Fibroblast of the conjunctiva (primary cell): ENCODE measurements at places on chromosomes 4 and X.

- DNase-seq: peak; percentile 87
Observed at GRCh38 chr4:101191302-101192098, 155.8 kb downstream of the PPP3CA start.

DNA sequence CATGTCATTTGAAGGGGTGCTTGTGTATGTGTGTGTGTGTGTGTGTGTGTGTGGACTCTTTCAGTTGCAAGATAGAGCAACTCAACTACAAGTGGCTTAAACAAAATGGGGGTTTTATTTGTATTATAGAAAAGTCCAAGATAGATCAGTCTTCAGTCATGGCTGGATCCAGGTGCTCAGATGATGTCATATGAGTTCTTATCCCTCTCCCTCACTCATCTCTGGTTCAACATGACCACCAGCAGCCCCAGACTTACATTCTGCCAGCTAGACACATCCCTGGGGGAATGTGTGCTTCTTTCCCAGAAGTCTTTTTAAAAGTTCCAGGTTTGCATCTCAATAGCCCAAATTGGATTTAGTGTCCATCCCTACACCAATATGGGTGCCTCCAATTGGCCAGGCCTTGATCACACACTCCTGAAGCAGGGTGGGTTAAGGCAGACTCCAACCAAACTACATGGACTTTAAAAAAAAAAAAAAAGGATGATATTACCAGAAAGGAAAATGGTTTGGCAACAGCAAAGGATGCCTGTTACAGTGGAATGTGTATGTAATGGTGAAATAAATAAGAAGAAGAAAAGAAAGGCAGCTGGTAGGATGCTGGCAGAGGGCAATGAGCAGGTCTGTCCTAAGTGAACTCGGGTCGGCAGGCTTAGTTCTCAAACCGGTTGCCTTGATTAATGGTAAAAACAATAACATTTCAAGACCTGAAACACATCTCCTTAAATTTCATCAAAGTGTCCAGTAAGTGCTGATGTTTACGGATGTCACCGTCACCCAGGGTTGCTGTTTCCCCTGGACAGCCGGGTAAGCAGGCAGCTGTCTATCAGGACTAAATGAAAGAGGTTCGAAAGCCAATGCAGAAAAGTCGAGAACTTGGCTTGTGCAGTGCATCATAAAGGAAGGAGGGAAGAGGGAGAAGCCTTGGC is 107.7 kb downstream of the SMIM20 start:
- DNase-seq: no peak

DNA sequence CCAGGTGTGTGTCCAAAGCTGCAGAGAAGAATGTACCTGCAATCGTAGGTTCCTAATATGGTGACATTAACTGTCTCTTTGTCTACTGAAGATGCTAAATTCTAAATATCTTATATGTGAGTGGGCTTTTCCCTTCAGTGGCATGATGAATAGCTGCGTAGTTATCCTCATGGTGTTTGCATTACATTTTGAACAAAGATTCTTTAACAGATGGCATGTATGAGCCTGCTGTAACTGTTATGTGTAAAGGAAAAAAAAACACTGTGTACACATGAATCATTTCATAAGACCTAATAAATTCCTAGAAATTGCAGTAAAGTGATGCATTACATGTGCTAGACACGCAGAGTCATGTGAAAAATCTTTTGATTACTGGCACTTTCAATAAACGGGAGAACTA is 288.0 kb downstream of the SH2D1A start:
- DNase-seq: no peak

GRCh38 chr4:128974136-128974581 is 119.2 kb downstream of the SCLT1 start:
- no peak for DNase-seq

DNA sequence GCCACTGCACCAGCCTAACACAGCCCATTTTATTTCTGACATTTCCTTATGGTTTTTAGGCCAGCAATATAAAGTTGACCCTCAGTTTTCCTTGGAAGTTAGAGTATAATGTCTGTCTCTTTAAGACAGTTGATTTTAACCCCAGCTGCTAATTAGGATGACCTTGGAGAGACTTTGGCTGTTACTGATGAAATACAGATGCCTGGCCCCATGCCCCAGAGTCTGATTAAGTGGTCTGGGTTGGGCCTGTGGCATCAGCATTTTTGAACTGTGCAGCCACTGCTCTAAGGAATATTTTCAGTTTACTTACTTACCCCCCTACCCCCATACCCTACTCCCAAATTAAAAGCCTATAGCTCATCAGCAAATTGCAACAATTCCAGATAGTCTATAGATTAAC is 85.8 kb downstream of the DCLK2 start:
- no peak for DNase-seq

GRCh38 chr4:94115687-94116086 is 92.0 kb upstream of the SMARCAD1 start:
- DNase-seq: no peak

DNA sequence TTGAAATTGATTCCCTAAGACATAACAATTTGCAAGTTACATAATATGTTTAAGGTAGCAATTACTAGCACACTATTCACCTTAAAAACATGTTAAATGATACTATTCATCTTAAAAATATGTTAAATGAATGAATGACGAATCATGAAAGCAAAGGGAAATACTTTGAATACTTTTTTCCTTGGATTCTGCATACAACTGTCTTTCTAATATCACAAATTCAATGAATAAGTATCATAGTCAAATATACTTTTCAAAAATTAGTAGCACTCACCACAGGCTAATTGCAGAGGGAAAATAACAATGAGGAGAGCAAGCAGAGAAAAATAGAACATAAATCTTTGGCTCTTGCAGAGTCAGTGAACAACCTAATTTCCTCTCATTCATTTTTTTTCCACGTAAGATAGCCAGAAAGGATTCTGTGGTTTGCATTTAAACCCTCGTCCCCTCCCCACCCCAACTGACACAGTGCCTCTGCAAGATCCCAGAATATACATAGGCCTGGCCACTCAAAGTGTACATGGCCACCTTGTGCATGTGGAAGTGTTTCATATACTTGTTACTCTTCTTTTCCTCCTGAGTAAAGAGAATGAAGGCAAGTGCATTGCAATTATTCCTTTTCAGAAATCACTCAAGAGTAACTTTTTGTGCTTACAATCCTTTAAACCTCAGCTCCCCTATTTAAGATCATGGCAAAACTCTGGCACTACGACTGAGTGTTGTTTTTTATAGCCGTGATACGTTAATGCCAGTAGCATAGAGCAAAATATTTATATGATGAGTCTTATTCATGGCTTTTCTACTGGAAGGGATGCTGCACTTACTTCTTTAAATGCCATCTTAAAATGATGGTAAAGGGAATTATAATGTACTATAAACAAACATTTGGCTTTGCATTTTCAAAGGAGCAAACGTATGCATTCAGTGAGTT is 236.4 kb downstream of the PDGFC start:
- DNase-seq: no peak

DNA sequence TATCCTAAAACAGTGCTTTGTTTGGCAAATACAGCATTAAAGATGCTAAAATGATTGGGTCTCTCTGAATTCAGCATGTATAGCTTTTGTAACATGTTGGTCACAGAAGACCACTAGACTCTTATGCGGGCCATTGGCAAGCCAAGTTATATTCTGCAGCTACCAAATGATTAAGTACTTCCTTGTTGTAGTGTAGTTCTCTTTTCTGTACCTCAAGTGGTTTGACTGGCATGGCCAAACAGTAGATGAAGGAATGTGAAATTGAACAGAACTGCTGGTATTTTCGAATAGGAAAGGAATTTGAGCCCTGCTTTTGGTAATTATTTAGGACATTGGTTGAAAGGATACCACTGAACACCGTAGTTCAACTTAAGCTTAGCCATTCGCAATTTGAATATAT is 193.9 kb upstream of the GPC4 start:
- no peak for DNase-seq

- DNase-seq: no peak
Observed at GRCh38 chr4:21848021-21848420, 100.6 kb downstream of the KCNIP4 start.

DNA sequence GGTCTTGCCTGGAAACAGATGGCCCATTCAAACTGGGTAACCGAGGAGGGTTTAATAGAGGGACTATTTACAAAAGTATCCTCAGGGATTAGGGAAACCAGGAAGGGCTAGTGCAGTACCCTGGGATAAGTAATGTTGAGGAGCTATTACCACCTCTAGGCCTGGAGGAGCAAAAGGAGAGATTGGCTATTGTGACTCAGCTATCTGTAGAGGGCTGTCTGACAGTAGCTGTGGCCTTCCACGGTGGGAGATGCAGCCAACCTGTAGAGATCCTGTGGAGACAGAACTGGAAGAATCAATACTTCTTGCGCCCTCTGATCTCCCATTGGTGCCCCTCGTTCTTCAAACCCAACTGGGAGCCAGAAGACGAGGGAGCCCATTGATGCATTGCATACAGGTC is 34.1 kb upstream of the RPS6KA3 start:
- DNase-seq: no peak

GRCh38 chr4:20987191-20987590 is 286.9 kb downstream of the PACRGL start:
- no peak for DNase-seq

DNA sequence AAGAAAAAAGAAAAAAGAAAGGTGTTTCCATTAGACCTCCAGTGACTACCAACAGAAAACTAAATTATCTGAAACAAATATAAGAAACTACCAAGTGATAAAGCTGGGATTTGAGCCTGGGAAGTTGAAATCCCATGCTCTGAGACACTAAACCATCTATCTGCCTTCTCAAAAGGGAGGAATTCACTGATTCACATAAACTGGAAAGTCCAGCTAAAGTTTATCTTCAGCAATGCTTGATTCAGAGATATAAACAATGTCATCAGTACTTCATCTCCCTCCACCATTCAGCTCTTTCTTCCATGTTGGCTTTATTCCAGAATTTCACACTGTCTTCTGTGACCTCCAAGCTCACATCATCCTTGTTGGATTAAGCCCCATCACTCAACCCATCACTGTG is 96.3 kb downstream of the IQCM start:
- no peak for DNase-seq

DNA sequence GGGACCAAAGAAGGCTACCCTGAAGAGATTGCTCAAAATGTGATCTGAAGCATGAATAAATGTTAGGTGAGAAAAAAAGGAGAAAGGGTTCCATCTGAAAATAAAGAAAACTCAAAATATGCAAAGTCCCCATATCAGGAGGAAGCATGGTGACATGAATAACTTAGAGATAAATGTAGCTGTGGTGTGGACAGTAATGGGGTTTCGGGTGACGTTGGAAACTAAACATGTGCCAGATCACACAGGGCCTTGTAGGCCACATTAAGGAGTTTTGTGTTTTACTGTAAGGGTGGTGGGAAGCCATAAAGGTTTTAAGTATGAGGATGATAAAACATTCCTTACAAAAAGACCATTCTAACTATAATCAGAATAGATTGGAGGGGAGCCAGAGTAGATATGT is 40.3 kb upstream of the ACSL4 start:
- DNase-seq: no peak
